ENCODE measurements at places on chromosomes 12 and 14. TPM values are rescaled to one million over a fixed set of nuclear protein-coding genes. Genes with fewer than 3 reads are reported as not detected.

BDKRB2 gene
- not detected for total RNA-seq

TUNAR gene
- total RNA-seq: not detected

CLEC2A gene
- total RNA-seq: not detected

RNF10 gene
- 225 TPM for total RNA-seq

KLHL33 gene
- total RNA-seq: 0.05 TPM

KCNC2 gene
- not detected for total RNA-seq

GPR84 gene
- 0.18 TPM for total RNA-seq

EFS gene
- not detected for total RNA-seq

FOXN4 gene
- total RNA-seq: not detected

CNTN1 gene
- total RNA-seq: not detected

CFAP251 gene
- total RNA-seq: 1.9 TPM

STON2 gene
- total RNA-seq: 4.3 TPM

KRT74 gene
- total RNA-seq: not detected

EPYC gene
- not detected for total RNA-seq

CLEC4C gene
- not detected for total RNA-seq

GALNT8 gene
- 1.8 TPM for total RNA-seq

IRF2BPL gene
- total RNA-seq: 39.3 TPM

NPAS3 gene
- total RNA-seq: not detected

VRTN gene
- total RNA-seq: not detected

CAPZA3 gene
- total RNA-seq: not detected

- no peak for DNase-seq
These were observed 20.3 kb upstream of the SYCP3 start for GRCh38 chr12:101759396-101760047.

- no peak for DNase-seq
These were observed 15.2 kb downstream of the SERPINA12 start for GRCh38 chr14:94494085-94494484.

DNA sequence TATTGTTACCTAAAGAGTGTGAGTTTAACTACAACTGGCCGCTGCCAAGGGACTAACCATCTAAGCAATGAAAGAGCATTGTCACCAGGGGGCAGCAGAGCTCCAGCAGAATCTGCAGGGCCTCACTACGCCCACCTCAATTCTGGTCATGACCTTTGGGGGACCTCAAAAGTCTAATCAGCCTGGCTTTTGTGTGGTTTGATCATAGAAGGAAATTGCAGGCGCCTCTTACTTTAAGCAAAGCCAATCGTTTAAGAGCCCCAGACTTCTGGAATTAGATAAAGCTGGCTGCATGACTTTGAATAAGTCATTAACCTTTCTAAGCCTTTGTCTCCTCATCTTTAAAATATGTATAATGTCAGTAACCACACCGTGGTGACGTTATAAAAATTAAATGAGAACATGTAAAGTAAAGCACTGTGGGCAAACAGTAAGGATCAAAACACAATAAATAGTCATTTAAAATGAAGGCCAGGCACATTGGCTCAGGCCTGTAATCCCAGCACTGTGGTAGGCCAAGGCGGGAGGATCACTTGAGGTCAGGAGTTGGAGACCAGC, 58.6 kb downstream of the TBX3 start:
- peak; percentile 19 for DNase-seq

GRCh38 chr12:51012570-51013236, 13.5 kb downstream of the SLC11A2 start:
- no peak for DNase-seq

GRCh38 chr12:79422060-79422812, 268.5 kb downstream of the PAWR start:
- no peak for DNase-seq

GRCh38 chr12:27208414-27208750, 35.7 kb upstream of the STK38L start:
- DNase-seq: no peak

GRCh38 chr12:31363416-31363809, 37.5 kb upstream of the SINHCAF start:
- DNase-seq: no peak

DNA sequence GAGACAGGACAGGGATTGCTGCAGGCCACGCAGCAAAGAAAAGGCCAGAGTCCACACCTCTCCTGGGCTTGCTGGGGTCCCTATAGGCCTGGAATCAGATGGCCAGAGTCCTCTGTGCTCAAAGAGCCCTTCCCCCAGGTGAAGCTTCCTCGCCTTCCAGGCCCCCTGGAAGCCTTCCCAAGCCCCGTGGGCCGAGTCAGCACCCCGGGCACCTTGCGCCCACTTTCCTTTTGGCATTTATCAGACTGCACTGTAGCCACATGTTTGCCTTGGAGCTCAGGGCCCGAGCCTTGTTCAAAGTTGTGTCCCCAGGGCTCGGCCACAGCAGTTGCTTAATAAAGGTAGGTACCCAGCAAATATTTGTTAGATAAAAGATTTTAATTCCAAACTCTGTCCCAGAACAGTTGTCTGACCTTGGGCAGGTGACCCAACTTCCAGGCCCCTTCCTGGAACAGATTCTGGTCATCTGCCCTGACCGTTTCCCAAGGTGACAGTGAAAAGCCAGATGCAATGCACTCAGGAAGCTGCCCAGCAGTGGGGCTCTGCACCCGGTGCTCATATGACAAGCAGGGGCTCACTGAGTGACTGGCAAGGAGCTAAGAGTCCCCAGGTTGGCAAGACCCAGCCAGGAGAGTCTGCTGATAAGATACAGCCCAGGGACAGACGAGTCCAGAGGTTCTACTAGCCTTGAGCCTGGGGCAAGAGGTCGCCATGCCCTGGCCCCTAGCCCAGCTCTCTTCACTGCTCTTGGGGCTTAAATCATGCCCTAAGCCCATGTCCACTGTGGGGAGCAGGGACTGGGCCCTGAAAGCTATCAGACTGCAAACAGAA, 81.2 kb downstream of the PITPNM2 start:
- no peak for DNase-seq

DNA sequence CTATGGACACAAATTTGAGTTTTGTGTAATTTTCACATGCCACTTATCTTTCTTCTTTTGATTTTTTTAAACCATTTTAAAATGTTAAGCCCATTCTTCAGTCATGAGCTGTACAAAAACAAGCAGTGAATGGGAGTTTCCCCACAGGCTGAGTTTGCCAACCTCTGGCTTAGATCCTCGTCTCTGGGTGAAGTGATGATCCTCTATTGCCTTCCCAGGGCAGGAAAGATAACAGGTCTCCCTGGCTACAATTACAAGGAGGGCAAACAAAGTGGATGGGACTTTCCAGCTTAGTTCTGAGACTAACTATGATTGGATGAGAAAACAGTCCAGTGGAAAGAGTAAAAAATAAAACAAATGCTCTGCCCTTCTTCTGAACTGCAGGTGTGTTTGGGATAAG, 203.7 kb downstream of the SPTSSA start:
- no peak for DNase-seq

DNA sequence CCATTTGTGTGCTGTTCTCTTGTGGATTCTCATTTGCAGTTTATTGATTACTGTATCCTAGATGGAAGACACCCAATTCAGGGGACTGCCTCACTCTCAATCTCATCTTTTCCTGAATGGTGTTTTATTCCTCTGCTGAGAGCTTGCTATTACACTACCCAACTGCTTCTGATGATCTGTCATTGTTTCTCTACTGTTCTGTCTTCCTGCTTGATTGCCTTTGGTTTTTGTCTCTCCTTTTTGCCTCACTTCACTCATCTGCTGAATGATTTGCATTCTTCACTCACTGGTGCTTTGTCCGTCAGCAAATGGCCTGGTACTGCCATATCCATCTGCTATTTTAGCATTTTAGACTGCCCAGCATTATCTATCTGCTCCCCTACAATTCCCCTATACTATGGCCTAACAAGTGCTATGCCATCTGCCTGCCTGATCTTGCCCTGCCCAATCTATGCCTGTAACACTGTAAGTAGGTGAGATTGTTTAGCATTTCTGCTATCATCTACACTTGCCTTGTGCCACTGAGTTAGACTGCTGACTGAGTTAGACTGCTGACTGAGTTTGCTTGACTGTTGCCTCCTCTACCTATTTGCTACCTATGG, 335.1 kb downstream of the GPHN start:
- DNase-seq: no peak

- no peak for DNase-seq
These were observed 251.0 kb downstream of the FBXL14 start for GRCh38 chr12:1343422-1343821.

GRCh38 chr12:34205401-34205800, 183.1 kb downstream of the ALG10 start:
- DNase-seq: no peak

DNA sequence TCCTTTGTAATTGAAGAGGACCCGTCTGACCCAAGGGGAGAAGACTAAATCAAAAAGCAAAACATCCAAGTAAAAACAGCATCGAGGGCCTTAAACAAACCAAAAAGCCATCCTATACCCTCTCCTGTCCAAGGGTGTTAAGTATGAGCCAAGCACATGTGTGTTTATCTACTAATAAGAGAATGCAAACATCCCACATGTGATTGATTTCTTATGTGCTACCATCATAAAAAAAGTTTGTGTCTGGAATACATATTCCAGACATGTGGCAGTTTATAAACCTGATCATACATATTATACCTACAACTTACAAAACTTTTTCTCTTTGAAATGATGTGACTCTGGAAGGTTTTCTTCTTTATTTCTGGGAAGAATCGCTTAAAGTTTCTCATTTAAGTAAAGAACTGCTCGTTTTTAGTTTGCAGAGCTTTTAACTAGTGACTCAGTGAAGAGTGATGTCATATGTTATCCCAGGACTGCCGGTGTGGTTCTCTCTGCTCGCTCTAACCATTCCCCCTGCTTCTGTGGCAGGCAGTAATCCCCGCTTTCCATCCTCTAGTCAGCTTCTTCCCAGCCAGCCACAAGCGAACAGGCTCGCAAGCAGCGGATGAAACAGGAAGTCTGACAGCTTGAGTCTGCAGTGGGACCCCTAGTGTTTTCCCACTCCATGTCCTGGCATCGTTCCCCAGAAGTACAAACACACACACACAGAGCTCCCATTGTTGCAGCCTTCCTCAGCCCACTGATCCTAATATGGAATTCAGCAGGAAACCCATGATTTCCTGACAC, 431 bp upstream of the RHOJ start:
- DNase-seq: no peak

GRCh38 chr12:67514502-67514901, 134.0 kb upstream of the DYRK2 start:
- DNase-seq: no peak

DNA sequence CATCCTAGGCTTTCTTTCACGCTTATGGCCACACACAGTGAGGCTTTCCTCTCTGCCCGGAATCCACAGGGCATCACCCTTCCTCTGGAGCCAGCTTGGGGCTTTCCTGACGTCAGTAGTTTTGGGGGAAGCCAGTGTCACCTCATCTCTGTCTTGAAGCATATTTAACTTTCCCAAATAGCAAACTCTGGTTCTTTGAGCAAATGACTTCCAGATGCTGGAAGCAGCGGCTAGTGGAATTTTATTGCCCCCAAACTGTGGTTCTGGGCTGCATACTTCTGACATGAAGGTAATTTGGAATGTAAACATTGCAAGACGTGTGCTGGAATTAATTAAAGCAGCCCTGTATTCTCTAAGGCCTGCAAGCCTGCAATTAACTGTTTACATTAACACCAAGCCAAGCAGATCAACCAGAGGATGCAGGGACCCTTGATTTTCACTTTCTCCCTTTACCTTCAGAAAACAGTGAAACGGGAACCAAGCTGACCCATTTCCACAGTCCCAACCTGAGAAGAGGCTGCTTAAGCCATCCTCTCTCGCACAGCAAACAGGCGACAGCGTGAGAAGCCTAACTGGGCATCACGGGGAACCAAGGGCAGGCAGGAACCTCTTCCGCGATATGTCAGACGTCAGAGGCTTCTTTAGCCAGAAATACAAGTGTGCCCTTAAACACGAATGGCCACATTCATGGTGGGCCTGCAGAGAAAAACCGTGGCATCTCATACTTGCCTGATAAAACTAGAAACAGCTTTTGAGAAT, 258.4 kb downstream of the CACNA1C start:
- DNase-seq: no peak

GRCh38 chr12:47725893-47726292, 603 bp upstream of the ENDOU start:
- DNase-seq: no peak

DNA sequence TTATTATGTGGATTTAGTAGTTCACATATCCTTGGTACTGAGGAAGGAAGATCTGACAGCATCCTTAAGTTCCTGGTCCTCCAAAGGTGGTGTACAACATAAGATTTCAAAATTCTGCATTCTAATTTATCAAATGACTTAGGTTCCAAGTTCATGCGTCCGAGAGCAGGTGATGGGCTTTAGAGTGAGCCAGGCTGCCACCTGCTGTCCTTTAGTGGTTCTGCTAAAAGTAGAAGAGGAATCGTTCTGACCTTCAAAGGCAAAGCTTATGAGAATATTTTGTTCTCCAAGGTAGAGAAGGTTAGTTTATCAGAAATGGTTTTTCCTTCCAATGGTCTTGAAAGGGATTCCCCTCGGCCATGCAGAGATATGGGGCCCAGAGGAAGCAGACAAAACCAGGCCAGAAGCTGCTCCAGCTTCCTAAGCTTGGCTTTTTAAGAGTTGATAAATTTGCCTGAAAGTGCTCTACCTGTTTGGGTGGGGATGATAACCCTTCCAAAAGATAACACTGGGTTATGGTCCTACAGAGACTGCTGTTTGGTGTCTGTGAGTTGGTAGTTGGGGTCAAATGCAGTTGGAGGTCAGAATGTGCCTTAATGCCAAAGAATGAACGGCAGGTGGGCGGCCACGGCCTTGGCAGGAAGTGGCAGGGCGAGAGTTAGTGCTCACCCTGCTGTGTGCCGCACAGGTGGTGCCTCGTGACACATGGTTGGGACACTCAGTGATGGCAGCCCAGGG, 29.1 kb upstream of the LRTM2 start:
- DNase-seq: peak; percentile 70

- DNase-seq: no peak
These were observed 70.8 kb upstream of the IGF1 start for GRCh38 chr12:102551186-102551585.

GRCh38 chr12:51528852-51529650, 62.0 kb upstream of the SCN8A start:
- DNase-seq: no peak

DNA sequence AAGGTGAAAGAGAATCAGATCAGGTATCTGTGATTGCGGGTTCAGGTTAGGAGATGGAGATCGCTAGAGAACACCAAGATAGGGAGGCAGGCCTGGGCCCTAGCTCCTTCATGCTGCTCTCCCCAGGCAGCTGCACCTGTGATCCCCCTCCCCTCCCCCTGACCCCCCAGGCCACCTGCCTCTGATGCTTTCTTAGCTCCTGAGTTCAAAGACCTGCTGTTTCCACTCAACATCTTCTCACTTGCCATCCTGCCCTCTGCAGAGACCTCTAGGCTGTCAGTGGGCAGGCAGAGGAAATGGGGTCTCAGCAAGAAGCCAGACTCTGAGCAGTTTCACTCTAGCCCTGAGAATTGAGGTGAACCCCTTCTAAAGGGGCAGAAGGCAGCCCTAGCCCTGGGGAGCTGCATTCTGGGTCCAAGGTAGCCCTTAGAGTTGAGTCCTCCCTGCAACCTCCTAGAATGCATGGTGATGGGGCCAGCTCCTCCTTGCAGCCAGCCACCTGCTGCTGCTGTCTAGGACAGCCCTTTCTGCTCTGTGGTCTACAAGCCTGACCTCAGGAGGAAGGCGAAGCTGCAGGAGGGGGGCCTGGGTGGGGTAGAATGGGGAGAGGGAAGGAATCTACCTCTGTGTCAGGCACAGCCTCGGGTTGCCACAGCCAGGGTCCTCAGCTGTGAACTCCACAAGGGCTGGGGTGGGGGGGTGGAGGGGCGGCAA, 6.4 kb upstream of the SLC48A1 start:
- no peak for DNase-seq
